NCI-H524 (cell line): ENCODE measurements at places on chromosomes 7 and 10.

- peak; percentile 21 for DNase-seq
These were observed 533.5 kb downstream of the AUTS2 start for GRCh38 chr7:70131817-70132216.

DNA sequence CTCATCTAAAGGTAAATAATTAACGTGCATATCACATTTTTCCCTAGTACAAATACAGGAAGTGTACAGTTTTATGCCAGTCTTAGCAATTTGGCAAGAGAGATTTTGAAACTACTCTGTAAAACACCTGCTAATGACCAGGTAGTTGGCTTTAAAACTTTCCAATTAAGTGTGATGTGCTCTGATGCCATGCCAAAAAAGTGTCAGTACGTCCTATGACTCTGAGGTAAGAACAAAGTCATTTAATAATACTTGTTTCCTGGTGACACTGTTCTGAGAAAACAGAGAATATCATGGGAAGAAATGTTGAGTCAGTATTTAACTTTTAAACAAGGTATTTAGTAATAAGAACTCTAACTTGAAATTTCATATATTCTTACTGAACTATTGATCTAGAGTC lies 9.6 kb downstream of the PDZD8 start:
- DNase-seq: no peak

DNA sequence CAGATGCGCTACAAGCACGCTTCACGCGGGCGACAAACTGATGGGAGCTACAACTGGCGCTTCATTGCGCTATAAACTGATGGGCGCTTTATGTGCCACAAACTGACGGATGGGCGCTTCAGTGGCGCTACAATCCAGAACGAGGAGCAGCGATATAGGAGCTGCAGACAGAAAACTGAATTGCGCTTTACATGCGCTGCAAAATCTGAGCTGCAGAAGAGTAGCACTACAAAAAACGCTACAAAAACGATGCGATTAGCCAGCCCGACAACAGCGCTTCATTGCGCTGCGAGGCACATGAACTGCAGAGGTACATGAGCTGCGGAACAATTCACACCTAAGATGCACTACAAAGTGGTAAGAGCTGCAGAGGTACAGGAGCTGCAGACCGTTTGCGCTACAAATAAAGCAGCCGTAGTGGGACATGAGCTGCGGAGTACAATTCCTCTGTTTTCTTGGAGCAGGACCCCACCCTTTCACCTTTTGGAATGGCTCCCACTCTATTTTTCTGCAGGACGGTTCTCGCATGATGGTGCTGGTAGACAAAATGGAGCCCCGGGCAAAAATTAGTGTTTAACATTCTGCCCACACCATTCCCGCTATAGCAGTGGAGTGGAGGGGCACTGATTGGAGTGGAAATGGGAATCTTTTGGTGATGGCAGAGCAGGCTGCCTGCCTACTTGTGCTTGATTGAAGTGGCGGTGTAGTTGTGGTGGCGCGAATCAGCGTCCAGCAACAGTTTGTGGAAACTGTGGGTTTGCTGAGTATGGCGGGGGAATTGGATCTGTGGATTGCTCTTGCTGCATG lies 1.2 kb upstream of the SGCE start:
- DNase-seq: peak; percentile 30

- peak; percentile 98 for DNase-seq
These were observed at the start of gene H2AZ2 for GRCh38 chr7:44847920-44848634. Gene H2AZ2, minus strand, starts transcription at chr7:44848087. Its CDS starts 116 bp downstream, at chr7:44847971.

DNA sequence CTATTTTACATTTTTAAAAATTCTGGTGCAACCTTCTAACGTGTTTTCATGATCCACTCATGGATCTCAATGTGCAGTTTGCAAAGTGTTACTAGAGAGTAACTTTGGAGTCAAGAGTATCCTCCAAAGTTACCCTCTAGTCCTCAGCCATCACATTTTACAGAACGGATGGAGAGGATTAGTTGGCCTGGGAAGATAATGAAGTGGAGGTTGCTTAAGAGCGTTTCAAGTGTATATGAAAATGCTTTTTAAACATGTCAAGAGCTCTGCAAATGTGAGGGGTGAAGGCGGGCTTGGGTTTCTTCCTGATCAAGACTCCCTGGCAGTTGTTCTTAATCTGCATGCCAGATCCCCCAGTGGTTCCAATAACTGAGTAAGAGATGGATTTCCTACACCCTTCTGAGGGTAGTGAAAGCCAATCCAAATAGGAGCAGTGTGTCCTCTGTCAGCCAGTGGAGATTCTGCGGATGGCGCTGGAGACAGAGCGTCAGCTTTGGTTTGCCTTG lies 299.4 kb upstream of the NPVF start:
- peak; percentile 94 for DNase-seq

DNA sequence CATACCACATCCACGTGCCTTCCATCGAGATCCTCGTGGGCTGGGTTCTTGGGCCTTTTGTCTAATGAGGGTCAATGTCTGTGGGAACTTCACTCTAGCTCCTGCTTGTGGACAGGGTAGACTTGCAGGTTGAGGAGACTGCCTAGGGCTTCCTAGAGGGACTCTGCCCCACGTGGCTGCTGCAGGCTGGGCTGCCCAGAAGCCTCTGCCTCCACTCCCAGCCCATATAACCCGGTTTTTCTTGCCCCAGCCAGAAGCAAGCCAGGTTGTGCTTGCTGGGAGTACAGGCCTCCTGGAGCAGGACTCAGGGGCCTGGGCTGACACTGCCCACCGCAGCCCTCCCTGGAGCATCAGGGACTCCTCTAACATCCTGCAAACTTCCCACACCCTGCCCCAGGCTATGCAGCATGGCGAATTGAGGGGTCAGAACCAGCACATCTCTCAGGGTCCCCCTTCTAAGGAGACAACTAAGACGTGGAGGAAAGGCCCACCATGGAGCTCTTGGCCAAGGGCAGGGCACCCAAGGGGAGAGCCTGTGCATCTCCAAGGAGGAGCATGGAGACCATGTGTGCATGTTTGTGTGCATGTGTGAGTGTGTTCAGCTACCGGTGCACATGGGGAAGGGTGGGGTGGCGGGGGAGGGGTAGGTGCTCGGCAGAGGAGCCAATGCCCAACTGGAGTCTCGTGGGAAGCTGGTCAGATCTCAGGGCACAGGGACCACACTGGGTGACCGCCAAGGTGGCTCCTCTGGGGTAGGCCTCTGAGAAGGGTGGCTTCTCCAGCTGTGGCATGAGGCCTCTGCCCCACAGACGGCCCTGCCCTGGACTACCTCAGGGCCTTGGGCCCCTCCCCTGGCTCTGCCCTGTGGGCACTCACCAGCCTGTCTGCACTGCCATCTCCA lies 62.6 kb downstream of the RASGEF1A start:
- no peak for DNase-seq

- no peak for DNase-seq
These were observed 38.1 kb upstream of the DDC start for GRCh38 chr7:50603287-50603686.

- no peak for DNase-seq
These were observed 25.6 kb downstream of the PPIF start for GRCh38 chr10:79372871-79373270.

GRCh38 chr10:114432566-114433093 lies 28.3 kb upstream of the AFAP1L2 start:
- no peak for DNase-seq

DNA sequence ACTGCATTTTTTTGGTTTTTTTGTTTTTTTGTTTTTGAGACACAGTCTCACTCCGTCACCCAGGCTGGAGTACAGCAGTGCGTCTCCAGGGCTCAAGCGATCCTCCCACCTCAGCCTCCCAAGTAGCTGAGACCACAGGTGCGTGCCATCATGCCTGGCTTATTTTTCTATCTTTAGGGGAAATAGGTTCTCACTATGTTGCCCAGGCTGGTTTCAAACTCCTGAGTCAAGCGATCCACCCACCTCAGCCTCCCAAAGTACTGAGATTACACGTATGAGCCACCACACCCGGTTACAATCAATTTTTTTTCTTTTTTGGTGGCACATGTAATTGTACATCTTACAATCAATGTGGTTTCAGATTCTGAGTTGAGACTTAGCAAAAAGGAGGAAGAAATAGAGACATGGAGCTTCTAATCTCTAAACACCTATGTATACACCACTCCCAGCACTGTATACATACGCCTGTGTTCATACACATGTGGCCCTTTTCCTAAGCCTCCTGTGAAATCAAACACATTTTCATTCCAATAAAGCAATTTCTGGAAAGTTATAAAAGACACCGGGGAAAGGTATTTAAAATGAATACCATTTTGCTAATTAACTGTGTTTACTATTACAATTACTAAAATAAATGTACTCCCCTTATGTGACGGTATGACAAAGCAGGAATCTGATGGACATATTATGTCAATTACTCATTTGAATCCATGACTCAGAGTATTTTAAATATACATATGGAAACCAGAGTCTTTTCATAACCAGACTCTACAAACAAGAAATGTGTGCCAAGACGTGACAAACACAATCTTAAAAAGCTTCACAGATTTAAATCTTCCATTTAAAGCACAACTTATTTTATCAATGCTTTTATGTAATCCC lies 40.9 kb downstream of the SMURF1 start:
- DNase-seq: no peak

DNA sequence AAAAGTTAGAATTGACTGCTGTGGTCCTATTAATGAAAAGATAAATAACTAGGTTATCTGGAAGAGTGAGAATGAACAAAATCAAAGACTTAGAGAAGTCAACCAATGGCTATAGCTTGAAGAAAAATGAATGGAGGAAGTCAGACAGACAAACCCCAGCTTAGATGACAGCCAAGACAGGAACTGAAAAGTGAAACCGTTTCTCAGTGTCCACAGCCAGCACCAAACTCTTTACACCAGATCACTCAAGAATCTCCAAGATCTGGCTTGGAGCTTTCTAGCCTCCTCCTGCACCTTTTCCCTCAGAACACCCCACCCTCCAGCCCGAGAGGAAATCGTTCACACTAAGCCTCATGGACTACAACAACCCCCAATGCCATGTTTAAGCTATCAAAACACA lies 167.0 kb downstream of the SFMBT2 start:
- no peak for DNase-seq

DNA sequence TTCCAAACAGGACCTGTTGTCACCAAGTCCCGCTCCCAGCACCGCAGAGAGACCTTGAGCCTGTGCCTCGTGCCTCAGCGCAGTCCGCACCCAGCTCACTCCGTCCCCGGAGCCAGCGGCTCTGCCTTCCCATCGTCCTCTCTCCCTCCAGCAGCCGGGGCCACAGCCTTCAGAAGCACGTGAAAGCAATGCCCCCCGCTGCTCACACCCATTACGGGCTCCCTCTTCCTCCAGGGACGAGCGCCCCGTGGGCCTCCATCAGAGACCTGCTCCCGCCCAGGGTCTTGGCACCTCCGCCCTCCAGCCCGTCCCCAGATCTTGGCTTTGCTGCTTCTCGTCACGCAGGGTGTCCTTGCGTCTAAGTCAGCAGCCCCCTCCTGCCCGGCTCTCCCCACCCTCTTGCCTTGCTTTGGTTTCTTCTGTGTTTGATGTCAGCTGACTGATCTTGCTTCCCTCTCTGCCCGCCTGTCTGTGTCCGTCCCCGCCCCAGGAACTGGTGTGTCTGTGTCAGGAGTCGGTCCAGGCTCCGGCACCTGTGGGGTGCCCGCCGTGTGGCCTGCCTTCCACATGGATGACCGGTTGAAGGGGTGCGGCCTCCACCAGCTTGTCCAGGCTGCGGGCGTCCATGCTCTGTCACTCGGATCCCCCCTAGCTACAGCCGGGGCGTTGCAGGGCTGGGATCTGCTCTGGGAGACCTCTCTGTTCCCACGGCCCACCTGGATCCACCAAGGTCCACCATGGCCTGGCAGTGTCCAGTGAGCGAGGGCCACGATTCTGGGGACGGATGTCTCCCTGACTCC lies 61.9 kb downstream of the FOXL3 start:
- no peak for DNase-seq

DNA sequence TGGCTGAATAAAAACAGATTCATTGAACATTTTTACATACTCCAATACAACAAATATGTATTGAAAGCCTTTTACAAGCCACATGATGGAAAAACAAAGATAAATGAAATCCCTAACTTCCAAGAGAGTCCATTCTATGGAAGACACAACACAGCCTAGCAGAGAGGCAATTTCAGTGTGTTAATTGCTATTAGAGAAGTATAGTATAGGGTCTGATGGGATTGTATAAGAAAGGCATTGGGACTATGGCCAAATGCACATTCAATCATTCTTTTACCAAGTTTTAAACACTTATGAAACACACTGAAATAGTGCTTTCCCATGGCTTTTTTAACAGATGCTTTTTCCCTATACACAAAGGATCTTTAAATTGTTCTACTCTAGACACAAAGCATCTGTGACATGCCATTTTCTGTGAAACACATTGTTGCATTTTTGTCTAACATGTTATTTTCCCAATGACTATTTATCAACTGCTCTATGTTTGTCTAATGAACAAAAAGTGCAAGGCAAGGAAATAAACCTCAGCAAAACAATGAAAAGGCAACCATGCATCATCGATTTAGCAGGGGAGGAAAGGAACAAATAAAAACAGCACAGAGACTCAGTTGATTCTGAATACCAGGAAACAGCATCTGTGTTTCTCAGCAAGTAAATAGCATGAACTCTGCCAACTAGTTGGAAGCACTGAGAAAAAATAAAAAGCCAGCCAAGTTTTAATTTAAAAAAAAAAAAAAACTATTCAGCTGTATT lies 42.4 kb upstream of the PHYHIPL start:
- no peak for DNase-seq

GRCh38 chr10:63273577-63273976 lies 140.4 kb downstream of the NRBF2 start:
- no peak for DNase-seq

DNA sequence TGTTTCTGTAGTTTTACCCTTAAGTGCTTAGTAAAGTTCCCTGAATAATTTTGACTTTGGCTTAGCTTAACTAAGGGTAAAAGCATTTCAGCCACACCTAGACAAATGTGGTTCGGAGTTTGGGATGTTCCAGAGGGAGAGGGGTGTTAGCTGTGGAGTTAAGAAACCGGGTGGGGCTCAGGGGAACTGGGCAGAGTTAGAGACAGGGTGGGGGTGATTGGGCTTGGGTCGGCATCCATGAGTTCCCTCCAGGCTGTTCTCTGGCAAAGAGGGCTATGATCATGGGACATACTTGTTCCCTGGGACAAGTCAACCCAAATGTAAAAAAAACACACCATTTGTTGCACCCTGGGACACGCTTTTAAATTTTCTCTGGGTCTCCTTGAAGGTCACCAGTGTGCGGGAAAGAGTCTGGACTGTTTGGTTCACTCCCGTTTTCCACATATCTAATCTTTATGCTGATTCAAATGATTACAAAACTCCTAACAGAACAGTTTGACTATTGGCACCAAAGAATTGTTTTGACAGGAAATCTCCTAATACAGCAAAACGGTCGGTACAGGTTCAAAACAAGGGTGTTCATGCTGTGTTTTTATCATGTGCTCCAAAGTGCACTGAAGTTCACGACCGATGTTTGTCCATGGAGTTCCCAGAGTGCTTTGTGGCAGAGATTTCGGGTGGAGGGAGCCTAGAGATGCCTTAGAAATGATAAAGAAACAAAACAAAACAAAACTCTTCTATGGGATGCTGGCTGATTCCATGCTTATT lies 56.5 kb downstream of the PLXDC2 start:
- DNase-seq: no peak

GRCh38 chr7:116500078-116500853 lies 728 bp downstream of the CAV2 start:
- peak; percentile 19 for DNase-seq

DNA sequence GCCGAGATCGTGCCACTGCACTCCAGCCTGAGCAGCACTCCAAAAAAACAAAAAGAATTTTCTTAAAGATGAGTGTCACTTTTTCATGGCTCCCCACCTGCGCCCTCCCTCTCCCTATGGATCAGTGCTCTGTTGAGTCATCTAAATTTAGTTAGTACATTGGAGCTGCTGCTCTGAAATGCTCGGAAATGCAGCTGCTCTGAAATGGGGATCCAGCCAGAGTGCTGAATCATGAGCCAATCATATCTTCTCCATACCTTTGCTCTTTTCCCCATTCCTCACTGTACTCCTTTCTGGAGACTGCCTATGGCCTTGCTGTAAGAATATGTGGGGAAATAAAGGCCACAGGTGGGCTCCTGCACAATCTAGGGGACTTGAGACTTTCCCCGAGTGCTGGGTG lies 188.8 kb downstream of the ZNF438 start:
- DNase-seq: no peak
